ENCODE measurements at places on chromosomes 7 and 10. TPM values are rescaled to one million over a fixed set of nuclear protein-coding genes. Genes with fewer than 3 reads are reported as not detected.

Gene CHN2
- 1.8 TPM for total RNA-seq

Gene LRRC4
- under 0.01 TPM for total RNA-seq

Gene HILPDA
- 45.0 TPM for total RNA-seq

Gene SMKR1
- total RNA-seq, result not detected

Gene C10orf62
- not detected for total RNA-seq
